ENCODE measurements at places on chromosomes 4 and X. TPM values are rescaled to one million over a fixed set of nuclear protein-coding genes. Genes with fewer than 3 reads are reported as not detected.

JAKMIP1 gene
- total RNA-seq, result 0.89 TPM

DNA sequence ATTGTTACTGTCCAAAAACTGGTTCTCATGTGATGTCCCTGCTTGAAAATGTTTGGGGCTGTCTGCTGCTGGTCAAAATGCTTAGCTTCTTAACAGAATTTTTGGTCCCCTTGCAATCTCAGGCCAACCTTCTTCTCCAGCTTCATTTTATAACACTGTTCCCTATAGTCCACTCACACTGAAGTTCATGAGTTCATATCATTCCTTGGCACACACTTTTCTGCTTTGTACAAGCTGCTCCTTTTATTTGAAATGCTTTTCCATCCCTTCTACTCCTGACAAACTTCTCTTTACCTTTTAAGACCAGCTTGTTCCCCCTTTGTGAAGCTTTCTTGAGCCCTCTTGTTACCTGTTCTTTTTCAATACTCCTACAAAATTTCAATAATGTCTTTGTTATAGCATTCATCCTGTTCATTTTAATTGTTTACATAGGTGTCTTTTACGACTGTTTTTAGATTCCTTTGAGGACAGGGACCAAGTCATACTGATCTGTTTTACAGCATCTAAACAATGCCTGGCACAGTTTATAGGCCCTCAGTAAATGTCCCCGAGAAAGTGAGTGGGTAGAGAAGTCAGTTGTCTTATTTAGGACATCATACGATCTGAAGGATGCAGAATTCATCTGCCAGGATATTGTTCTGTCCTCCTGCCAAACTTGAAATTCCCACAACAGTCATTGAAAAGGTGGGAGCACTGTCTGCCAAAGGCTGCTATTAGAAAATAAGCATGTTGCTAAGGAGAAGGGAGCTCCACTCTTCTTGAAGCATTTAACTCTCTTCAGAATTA lies 134.4 kb upstream of the BMPR1B start:
- DNase-seq, result no peak

GRCh38 chr4:41297832-41298231 lies 41.1 kb downstream of the UCHL1 start:
- DNase-seq, result no peak

GRCh38 chr4:123408471-123409084 lies 12.0 kb downstream of the SPRY1 start:
- no peak for DNase-seq

- DNase-seq, result no peak
Observed at GRCh38 chrX:115363372-115363771, 73.9 kb downstream of the LUZP4 start.

- DNase-seq, result no peak
Observed at GRCh38 chr4:123838474-123838873, 441.9 kb downstream of the SPRY1 start.

- DNase-seq, result no peak
Observed at GRCh38 chrX:16827225-16827624, 41.0 kb downstream of the TXLNG start.

DNA sequence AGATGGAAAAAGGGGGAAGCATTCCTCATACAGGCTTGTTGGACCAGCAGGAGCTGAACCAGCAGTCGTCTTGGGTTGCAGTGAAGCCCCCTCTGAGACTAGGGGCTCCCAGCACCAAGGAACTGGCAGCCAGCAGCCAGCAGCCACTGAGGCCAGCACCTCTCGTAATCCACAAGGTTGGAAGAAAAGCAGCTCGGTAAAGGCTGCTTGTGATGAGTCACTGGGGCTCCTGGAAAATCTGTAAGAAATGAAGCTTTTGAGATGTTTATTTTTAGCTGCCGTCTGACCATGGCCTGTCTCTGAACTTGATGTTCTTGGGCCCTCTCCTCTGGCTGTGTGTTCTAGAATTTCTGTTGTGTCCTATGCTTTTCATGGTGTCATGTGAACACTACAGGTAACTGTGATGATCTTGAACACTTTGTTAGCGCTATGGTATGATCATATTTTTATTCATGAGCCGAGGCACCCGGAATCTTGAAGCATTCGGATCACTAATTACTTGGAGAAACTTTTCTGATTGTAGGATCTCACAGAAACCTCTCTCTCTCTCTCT lies 18.6 kb downstream of the CLCN4 start:
- no peak for DNase-seq
